ENCODE measurements at places on chromosomes 4 and X.

DNA sequence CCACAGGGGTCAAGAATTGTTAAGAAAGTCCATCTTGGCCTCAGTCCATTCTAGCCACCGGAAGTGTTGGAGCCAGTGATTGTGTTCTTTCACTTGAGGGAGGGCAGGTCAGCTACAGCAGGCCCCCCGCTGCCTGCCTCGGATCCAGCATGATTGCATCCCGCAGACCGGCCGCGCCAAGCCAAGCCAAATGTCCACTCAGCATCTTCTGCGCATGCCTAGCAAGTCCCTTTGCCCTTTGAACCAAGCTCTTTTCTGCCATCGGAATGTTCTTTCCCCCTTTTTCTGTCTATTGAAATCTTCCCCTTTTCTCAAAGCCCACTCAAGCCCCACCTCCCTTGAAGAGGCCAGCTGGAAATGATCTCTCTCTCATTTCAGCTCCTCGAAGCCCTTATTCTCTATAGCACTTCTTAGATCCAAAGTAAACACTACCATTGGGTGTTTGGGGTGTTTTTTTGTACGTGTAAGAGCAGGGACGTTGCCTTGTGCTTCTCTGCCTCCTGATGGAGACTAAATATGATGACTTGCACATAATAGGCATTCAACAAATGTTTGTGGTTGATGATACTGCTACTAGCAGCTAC lies 147.8 kb upstream of the BCOR start:
- DNase-seq = no peak

DNA sequence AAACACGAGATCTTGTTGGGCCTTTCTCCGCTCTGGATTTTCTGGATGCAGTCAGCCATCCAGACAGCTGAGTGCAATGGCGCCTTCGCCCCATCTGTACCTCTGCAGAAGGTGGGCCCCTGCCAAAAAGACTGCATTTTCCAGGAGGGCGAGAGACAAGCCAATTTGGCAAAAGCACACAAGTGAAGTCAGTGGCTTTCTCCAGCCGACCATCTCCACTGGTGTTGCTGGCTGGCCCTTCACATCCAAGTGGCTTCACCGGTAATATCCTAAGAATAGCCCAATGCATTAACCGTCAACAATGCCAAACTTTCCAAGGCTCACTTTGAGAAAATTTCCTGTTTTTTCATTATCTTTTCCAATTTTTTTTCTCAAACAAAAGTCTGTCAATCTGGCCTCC lies 96.2 kb upstream of the MXRA5 start:
- DNase-seq = no peak

DNA sequence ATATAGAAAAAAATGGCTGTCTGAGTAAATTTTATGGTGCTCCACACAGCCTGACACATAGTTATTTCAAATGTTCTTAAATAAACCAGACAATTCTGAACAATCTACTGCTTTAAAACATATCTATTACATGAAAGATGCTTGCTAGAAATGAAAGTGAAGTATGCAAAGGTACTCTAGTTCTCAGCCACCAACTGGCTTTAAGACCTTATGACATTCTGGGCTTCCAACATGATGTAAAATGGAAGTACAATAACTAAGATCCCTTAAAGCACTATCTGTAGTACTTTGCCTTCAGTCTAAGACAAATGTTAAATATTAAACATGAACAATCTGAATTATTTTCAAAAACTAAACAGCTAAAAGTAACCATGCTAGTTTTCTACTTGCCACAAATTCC lies 17.3 kb downstream of the HUWE1 start:
- no peak for DNase-seq

DNA sequence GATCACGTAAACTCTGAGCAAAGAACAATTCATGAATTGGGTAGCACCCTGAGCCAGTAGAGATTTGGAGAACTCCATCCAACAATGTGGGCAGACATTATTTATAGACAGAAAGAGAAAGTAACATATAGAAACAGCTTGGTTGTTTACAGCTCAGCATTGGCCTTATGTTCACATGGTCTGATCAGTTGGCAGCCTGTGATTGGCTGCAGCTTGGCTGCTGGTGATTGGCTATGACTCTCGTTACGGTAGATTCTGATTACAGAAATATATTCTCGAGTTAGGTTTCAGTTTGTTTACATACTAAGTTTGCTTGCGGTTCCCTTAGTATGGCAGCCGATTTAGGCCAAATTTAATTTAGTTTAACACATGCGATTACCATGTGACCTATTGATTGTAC lies 663.4 kb downstream of the RAPGEF2 start:
- no peak for DNase-seq

DNA sequence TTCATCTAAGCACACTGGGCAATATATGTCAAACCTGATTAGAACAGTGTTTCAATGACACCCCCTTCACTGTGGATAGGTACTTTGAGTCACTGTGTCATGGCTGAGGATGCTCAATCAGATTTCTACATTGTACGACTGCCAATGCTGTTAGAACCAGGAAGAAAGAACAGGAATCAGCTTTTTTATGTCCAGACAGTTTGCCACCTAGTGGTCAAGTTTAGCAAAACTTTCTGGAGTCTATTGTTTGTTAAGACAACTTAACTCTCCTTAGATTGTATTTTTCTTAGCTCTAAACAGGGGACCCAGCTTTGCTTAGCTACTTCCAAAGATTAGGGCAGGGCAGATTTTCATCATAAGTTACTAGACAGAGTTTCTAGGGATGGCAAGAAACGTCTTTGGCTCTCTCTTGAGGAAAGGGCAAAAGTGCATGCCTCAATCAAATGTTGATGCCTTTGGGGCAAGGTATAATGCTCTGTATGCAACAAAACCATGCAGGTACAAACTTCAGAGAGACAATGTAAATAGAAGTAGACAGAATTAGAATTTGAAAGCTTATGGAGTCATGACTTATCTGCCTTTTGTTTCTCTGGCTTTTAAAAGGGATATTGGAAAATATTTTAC lies 40.5 kb upstream of the BMP3 start:
- DNase-seq = peak; percentile 59

DNA sequence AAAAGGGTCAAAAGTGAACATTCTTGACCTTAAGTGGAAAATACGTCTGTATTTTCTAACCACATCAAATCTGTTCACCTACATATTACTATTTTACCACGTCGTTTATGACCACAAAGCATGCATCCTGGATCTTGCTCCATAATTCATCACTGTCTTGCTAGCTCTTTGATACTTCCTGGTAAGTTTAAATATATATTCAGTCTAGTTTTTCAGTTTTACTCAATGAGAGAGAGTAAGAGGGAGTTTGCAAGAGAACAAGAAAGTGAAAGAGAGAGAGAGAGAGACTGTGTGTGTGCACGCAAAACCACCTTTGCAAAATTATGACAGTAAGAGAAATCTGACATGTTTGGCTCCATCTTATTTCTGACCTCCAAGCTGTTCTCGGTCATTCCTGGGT lies 173.7 kb upstream of the GALNTL6 start:
- DNase-seq = no peak

DNA sequence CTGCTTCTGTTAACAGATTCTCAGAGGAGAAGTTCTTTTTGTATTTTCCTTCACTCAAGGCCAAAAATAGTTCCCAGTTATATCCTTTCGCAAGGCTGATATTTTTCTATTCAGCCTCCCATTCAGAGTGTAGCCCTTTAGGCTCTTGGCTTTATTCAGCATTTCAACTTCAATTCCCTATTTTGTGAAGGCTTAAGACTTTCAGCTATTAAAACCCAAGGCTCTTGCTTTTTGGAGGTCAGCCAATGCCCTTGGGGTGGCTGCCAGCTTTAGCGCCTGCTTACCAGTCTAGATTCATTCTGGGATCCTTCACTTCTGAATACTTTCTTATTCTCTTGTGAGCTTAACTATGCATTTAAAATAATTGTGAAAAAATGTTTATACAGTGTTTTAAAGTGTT lies 57.3 kb upstream of the ADGRA3 start:
- no peak for DNase-seq

DNA sequence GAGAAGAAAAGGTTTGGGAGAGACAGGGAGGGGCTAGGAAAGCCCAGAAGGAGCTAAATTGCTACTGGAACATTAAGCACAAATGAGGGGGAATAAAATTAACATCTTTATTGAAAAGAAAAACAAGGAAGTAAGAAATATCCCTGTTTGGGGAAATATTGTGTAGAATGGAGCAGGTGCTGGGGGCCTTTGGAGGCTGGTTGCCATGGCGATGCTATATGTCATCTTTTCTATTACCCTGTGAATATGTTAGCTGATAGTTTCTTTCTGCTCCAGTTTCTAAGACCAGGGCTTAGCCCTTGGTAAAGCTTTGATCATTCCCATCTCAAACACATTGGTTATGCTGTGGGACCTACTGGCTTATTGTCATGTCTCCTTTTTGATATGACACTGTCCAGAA lies 28.7 kb downstream of the TMEM31 start:
- no peak for DNase-seq

DNA sequence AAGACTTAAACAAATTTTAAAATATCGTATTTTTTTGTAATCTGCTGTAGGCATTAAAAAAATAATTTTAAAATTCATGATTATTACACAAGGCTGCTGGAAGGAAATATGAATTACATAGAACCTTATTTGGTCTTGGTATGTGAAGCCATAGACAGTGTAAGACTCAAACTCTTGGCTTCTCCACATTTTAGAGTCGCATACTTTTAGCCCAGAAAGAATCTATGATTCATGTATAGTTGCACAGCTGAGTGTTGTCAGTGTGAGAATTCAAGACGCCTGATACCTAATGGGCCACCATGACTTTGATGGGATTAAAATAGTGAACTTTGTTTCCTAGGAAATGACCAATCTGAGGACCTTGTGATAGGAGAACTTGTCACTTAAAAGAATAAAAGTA lies 1.4 kb downstream of the INTU start:
- no peak for DNase-seq
